NCI-H2107 (cell line): ENCODE measurements at places on chromosomes 1 and 21.
A peak's percentile ranks its signal among the peaks of the same experiment; 100 is the strongest.

DNA sequence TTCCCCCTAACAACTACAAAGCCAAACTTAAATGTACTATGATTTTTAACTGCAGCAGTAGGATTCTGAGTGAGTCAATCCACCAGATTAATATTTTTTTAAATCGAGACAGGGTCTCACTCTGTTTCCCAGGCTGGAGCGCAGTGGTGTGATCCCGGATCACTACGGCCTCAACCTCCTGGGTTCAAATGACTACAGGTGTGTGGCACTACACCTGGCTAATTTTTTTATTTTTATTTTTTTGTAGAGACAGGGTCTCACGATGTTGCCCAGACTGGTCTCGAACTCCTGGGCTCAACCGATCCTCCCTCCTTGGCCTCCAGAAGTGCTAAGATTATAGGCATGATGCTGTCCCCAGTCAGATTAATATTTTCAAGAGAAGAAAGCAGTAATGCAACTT lies 88.1 kb downstream of the SLC45A1 start:
- no peak for DNase-seq

DNA sequence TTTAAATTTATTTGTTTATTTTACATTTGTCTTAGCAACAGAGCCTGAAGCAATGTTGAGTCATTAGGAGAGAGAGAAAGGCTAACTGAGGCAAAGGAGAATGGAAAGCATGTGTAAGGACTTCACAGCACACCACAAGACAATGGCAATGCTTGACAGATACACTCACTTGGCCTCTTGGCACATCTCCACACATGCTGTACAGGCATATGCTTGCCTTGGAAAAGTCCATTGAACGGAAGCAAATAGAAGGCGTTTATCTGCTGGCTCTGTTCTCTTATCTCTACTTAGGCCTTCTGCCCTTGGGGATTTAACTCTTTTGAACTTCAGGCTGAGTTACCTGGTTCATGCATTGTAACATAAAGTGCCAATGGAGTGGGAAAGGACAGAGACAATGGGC lies 262.2 kb upstream of the POU3F1 start:
- no peak for DNase-seq

- no peak for DNase-seq
Measured at GRCh38 chr21:46078978-46079351, 18.9 kb upstream of the COL6A2 start.

DNA sequence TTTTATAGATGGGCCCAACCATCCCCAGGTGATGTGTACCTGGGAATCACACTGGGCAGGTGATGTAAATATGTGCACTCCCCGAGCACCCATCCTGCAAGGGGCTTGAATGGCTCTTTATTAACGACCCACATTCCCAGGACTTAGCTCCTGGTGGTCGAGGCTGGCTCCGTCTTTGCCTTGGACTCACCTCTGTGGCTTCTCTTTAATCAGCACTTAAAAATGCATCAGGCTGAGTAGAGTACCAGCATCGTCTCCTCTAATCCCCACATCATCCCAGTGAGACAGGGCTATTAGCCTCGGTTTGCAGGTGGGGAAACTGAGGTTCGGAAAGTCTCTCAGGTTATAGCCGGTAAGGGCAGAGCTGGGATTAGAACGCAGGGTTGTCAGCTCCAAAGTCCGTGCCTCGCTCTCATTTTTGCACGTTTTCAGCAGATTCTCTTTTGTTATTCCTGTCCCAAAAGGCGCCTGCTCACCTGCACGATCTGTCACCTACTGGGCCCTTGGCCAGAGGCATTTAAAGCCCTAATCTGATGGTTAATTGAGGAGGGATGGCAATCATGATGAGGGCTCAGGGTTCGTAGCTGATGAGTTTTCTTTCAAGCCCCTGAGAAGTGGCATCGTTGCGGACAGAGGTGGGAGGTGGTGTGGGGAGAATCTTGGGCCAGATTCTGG lies 29.4 kb downstream of the SPSB1 start:
- no peak for DNase-seq

- no peak for DNase-seq
Measured at GRCh38 chr1:53618500-53619366, 120.2 kb downstream of the GLIS1 start.

DNA sequence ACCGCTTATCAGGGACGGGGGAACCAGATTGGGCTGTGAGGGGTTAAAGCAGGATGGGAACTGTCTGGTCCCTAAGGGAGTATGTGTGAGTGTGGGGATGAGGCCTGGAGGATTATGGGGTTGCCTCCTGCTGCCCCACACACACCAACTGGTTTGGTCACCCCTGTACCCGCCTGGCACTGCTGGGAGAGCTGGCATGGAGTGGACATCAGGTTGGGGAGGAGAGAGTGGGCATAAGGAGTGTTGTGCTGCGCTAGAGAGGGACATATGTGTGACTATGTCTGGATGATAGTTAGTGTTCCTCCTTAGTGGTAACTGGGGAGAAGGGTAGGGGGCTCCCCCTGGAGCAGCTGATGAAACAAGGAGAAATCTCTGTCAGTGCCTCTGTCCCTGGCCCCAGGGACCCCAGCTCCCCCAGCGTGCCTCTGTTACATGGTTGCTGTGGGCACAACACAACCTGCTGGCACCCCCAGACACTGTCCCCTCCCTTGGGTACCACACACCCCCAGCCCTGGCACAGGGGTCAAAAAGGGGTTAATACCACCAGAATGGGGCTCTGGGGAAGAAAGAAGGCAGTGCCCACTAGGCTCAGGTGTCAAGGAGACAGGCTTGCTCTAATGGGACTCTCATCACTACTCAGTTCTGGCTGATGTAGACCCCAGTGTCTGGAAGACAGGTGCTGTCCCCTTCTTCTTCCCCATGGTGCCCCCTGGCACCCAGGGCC lies 1.9 kb downstream of the ZBTB7B start:
- DNase-seq, result peak; percentile 18

GRCh38 chr1:46810596-46810995 lies 11.8 kb downstream of the CYP4B1 start:
- DNase-seq, result no peak

DNA sequence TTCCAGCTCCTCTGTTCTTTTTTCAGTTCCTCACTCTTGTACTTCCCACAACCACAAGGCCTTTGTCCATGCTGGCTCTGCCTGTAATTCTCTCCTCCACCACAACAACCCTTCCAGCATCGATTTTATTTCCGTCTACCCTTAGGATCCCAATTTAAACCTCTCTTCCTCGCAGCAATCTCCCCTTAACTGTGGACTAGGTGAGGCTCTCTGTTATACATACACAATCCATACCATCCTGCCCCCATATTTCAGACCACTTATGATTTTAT lies 90.4 kb upstream of the ZC3H11B start:
- DNase-seq, result no peak

- no peak for DNase-seq
Measured at GRCh38 chr21:17697473-17697872, 84.8 kb upstream of the BTG3 start.

GRCh38 chr21:32884062-32884461 lies 112.5 kb upstream of the PAXBP1 start:
- no peak for DNase-seq

GRCh38 chr1:205950826-205951549 lies 7.7 kb upstream of the SLC26A9 start:
- DNase-seq, result no peak

DNA sequence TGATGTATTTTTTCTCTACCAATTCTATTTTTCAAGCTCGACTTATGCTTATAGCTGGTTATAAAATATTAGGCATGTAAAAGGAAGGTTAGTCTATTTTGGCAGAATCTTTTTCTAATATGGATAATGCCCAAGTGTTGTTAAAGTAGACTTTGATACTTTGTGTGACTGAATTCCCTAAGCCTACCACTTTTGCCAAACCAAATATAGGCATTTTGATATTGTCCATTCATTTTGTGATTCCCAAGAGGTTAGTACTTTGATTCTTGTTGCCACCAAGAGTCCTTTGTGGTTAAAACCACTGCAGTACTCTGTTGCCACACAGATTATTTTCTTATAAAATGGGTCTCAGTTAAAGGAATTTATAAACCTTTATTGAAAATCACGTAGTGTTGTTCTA lies 4.2 kb downstream of the WDR3 start:
- no peak for DNase-seq

DNA sequence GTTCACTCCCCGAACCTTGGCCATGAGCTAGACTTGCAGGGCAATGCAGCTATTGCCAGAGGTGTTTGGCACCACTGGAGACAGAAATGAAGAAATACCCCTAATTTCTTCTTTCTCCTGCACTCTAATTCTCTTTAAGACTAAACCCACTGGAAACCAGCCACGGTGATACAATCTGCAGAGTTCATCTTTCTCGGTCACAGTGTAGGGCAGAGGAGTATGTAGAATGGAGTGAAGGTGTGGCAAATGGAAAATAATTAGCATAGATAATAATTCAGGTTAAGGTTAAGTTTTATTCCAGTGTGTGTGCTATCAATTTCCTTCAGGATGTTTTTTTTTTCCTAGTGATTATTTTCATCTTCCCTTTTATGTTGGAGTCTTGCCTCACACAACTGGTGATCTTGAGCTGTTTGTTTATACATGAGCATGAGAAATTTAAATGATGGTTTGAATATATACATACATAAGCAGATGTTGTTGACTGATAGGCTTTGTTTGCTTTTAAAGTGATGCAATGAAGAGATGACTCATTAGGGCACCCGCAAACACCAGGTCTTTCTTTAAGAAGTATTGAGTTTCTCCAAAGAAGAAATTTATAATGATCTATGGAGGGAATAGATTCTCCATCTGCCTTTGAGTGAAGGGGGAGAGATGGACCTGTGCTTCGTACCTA lies 81.9 kb downstream of the SPATA17 start:
- DNase-seq, result no peak

- no peak for DNase-seq
Measured at GRCh38 chr1:8335246-8335645, 17.3 kb downstream of the SLC45A1 start.

DNA sequence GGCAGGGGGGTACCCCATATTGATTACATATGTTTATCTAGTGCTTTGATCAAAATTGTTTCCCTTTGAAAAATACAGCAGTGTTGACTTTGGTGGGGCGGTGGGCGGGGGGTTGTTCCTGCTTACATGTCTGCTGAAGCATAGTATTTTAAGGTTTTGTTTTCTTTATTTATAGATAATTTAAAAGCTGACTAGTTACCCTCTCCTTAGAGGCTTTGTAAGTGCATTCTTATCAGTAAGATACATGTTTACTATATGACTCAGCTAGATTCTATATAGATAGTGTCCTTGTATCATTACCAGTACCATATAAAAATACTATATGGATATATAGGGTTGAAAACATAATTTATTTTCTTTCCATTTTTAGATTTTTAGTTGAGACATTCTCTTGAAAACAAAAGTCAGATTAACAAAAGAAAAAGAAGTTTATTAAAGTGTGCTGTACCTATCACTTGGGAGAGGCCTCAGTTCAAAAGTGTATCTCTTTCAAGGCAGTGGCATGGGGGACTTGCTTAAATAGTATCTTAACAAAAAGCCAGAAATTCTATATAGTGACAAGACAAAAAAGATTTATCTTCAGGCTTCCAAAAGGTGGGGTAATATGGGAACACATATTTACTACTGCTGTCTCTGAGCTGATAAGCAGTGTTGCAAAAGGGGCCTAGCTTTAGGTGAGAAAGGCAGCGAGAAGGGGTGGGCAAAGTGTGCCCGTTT lies 79.0 kb downstream of the HS2ST1 start:
- no peak for DNase-seq

GRCh38 chr1:62337706-62338631 lies 18.7 kb upstream of the KANK4 start:
- no peak for DNase-seq

- no peak for DNase-seq
Measured at GRCh38 chr1:236853921-236854604, 59.0 kb downstream of the MTR start.
